ENCODE measurements at places on chromosomes 11 and 22.

DNA sequence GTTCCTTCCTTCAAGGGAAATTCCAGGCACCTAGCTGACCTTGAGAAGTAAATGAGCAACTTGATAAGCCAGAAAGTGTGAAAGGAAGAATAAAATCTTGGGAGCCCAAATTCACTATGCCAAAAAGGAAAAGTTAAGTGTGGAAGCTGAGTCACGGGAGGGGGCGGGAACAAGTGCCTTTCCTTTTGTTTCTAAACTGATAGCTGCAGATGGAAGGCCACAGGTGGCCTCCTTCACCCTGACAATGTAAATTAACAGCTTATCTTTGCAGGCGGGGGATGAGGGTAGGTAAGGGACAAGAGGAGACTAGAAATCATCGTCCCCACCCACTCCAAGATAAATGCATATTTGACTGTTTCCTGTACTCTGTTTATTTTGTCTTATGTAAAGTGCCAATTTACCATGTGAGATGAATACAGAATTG is 36.4 kb upstream of the TREH start:
- peak; percentile 81 for DNase-seq

DNA sequence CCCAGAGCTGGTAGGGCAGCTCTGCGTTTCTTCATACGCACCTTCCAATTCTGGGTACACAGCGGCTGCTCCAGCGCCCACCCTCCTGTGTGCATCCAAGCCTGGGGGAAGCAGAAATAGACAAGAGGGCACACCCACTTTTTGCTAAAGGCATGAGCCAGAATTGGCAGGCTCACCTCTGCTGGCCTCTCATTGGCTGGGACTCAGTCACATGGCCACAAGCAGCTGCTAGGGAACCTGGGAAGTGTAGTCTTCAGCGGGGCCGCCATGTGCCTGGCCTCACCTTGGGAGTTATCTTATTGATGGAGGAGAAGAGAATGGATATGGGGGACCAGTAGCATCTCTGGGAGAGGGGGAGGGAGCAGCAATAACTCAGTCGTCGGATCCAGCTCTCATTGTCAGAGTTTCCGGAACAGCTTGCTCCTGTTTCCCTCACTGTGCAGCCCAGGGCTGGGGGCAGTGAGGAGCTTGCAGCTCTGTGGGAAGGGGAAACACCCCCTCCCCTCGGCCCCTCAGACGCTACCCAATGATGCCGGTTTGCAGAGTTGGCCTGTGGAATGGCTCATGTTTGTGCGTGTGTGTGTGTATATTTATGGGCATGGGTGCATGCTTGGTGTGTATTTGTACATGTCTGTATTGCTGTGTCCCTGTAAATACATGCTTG is 11.8 kb upstream of the MIEF1 start:
- DNase-seq: peak; percentile 91

DNA sequence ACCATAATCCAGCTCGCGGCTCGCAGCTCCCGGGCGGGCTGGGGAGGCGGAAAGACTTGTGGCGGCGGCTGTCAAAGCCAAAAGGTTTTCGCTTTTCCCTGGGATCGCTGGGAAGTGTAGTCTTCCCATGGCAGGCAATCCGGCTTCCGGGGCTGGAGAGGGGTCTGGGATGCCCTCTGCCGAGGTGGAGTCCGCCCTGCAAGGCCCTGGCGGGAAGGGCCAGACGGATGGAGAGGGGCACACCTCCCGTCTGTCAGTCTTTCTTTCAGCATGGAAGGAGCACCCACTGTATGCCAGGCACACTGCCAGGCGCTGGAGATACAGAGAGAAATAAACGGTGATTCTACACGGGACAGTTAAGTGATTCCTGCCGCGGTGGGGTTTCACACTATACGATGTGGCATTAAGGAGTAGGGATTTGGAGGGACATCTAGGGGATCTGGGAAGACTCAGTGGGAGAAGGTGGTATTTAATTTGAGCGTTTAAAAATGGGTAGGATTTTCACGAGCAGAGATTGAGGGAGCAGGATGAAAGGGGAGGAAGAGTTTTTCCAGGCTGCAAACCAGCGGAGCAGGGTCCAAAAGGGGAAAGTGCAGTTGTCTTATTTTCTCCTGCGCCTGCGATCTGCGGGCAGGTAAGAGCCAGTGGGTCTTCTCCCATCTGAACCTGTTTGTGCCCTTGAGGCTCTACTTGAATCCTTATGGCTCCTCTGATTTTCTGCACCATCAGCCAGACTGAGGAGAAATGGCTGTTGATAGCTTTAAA is at the start of gene BACE1:
Gene BACE1, minus strand, starts transcription at position 60 of the 765 bp plus-strand sequence. CDS start 461 bp downstream, outside the sequence.
- DNase-seq: peak; percentile 96

GRCh38 chr11:83257761-83258168 is 28.4 kb downstream of the CCDC90B start:
- DNase-seq: no peak

- no peak for DNase-seq
These were observed 53.0 kb upstream of the LRRC32 start for GRCh38 chr11:76723548-76723947.

GRCh38 chr11:35815556-35816315 is 128.1 kb upstream of the LDLRAD3 start:
- DNase-seq: peak; percentile 64

GRCh38 chr11:67996622-67997474 is 7.0 kb downstream of the UNC93B1 start:
- peak; percentile 37 for DNase-seq

- DNase-seq: no peak
These were observed 119.7 kb downstream of the CWF19L2 start for GRCh38 chr11:107337917-107338316.

DNA sequence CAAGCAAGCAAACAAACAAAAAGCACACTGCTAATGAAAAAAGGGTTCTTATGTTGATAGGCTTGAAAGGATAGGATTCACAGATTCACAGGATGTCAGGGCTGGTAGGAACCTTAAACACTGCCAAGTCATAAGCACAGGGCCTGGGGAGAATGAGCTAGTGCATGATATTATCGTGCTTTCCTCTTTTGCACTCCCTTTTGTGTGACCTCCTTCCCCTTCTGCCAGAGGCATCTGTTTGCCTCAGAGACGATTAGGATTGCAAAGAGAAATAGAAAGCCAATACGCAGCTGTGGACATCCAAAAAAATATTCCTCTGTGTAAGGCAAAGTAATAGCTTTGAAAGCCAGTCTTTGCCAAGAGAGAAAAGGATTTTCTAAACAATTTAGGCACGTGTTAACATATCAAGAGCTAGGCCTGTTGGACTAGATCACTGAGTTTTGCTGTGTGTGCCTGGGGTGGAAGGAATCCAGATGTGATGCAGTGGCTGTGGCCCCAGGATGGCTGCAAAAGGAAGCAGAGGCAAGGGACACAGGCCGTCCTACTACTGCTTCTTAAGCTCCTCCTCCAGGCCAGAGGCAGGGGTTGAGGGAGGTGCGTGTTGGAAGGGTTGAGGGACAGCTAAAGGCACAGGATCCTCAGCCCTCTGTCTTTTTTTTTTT is 30.6 kb downstream of the MCHR1 start:
- DNase-seq: peak; percentile 62

DNA sequence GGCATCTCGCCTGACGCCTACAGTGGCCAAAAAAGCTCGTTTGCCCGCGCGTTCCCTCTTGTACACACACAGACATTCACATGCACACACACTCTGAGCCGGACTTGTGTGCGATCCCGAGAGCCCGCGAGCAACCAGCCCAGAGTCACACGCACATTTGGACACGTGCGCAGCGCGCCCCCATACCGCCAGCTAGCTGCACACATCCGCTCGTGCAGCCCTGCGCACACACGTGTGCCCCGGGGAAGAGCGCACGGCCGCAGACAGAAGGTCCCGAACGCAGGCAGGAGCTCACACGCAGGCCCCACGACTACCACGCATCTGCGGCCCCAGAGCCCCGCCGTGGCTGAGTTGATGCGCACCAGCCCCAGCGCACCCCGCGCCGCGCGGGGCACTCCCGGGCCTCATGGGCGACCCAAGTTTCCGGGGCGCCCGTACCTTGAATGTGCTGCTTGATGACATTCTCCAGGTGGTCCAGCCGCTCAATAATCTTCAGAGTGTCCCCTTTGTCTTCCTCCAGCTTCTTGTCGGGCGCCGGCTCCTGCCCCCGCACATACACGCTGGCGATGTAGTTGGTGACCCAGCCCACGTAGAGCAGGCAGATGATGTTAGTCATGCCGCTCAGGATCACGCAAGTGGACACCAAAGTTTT is 758 bp downstream of the GALNT18 start:
- peak; percentile 76 for DNase-seq

DNA sequence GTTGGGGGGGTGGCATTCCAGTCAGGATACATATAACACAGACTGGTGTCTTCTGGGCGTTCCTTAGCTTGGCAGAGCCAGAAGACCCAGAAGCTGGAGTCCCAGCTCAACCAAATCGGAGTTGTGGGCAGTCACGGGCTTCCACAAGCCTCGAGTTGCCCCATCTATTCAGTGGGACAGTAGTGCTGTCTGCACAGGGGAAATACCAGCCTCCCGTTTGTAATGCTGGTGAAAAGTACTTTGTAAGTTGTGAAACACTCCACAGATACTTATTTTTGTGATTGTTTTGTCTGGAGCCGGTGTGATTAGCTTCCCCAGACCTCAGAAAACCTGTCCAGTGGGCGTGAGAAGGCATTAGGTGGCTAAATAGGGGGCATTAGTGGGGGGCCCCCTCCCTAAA is 13.6 kb downstream of the DGKZ start:
- no peak for DNase-seq

- peak; percentile 72 for DNase-seq
These were observed 59.8 kb downstream of the TMEM135 start for GRCh38 chr11:87097582-87097981.

GRCh38 chr11:16956538-16957153 is 57.6 kb downstream of the PLEKHA7 start:
- peak; percentile 32 for DNase-seq

DNA sequence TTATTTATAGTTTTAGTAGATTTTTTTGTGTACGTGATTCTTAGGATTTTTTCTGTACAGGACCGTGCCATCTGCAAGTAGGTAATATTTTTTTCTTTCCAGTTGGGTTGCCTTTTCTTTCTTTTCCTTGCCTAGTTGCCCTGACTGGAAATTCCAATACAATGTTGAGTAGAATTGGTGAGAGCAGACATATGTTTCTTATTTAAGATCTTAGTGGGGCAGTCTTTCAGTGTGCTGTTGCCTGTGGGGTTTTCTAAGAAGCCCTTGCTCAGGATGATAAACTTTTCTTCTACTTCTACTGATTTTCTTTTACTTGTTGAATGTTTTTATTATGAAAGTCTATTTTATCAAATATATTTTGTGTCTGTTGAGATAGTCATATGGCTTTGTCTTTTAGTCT is 33.0 kb downstream of the ATXN10 start:
- no peak for DNase-seq

DNA sequence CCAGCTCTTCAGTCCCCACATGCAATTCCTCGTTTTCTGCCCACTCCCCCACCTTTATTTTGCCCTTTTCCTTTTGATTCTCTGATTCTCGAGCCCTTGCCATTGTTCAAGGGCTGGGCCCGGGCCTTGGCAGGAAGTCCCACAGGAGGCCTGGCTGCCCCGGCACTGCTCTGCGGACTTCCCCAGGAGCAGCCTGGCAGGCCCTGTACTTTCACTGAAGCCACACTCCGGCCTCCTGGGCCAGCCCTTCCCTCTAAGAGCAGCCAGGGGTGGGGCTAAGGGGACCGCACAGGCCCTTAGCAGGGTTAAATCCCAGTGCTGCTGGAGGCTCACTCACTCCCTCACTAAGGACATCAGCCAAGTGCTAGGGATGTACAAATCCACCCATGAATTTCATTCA is 4.1 kb downstream of the LRRC32 start:
- no peak for DNase-seq

GRCh38 chr11:131943295-131943694 is 572.9 kb downstream of the NTM start:
- DNase-seq: peak; percentile 88

- DNase-seq: no peak
These were observed 66.3 kb upstream of the OR5AK2 start for GRCh38 chr11:56922421-56922820.

- no peak for DNase-seq
These were observed 77.8 kb upstream of the DDI1 start for GRCh38 chr11:103958475-103959215.

Data from NCI-H69 (cell line).